Ovary (tissue), 10 donors: ENCODE measurements at places on chromosomes 16 and 17. TPM values are rescaled to one million over a fixed set of nuclear protein-coding genes. Genes with fewer than 3 reads are reported as not detected.

The FDXR gene
- 13.6 TPM for polyA plus RNA-seq

The MSLN gene
- 1.5 TPM for polyA plus RNA-seq

The CACNG3 gene
- polyA plus RNA-seq: not detected

The CDK10 gene
- polyA plus RNA-seq: 54.5 TPM

The KRT14 gene
- polyA plus RNA-seq: not detected

The ZSCAN10 gene
- not detected for polyA plus RNA-seq

The GPR179 gene
- polyA plus RNA-seq: 0.08 TPM

The KIF2B gene
- polyA plus RNA-seq: not detected

The TMEM92 gene
- polyA plus RNA-seq: 0.32 TPM

The ROGDI gene
- polyA plus RNA-seq: 17.3 TPM

The CAVIN1 gene
- polyA plus RNA-seq: 226 TPM

The KRTAP4-5 gene
- not detected for polyA plus RNA-seq

The ANKRD11 gene
- 68.5 TPM for polyA plus RNA-seq

The CDH1 gene
- polyA plus RNA-seq: 1.1 TPM

The STH gene
- polyA plus RNA-seq: not detected

The OR4D1 gene
- not detected for polyA plus RNA-seq

The KRT9 gene
- polyA plus RNA-seq: not detected

The TBC1D3 gene
- not detected for polyA plus RNA-seq

The METTL22 gene
- polyA plus RNA-seq: 14.2 TPM

The GNG13 gene
- not detected for polyA plus RNA-seq

The CNTNAP4 gene
- polyA plus RNA-seq: 0.52 TPM

The STX8 gene
- polyA plus RNA-seq: 37.6 TPM

The MEOX1 gene
- polyA plus RNA-seq: 7.7 TPM

The LIMD2 gene
- polyA plus RNA-seq: 1.5 TPM

The KRTAP16-1 gene
- polyA plus RNA-seq: not detected

The SRP68 gene
- 47.3 TPM for polyA plus RNA-seq

The EFCAB5 gene
- polyA plus RNA-seq: 0.05 TPM

The TEKT3 gene
- 4.0 TPM for polyA plus RNA-seq

The AANAT gene
- polyA plus RNA-seq: not detected

The PABPN1L gene
- polyA plus RNA-seq: 0.25 TPM

The RHBDL3 gene
- 1.8 TPM for polyA plus RNA-seq

The RPH3AL gene
- polyA plus RNA-seq: 5.8 TPM

The VMO1 gene
- not detected for polyA plus RNA-seq

The TNS4 gene
- 0.13 TPM for polyA plus RNA-seq

The KRTAP1-1 gene
- not detected for polyA plus RNA-seq

The RNF157 gene
- polyA plus RNA-seq: 1.4 TPM

The CHD9NB gene
- polyA plus RNA-seq: 1.0 TPM

The RDM1 gene
- polyA plus RNA-seq: 0.33 TPM

The ZNF287 gene
- 3.9 TPM for polyA plus RNA-seq

The P2RX1 gene
- 4.6 TPM for polyA plus RNA-seq

The PLXDC1 gene
- 35.4 TPM for polyA plus RNA-seq

The NPIPB13 gene
- 4.5 TPM for polyA plus RNA-seq

The CACNA1G gene
- 1.0 TPM for polyA plus RNA-seq

The NDRG4 gene
- polyA plus RNA-seq: 3.7 TPM

The ADAP2 gene
- 17.6 TPM for polyA plus RNA-seq

The PROCA1 gene
- polyA plus RNA-seq: 2.7 TPM

The C17orf67 gene
- polyA plus RNA-seq: 2.6 TPM

The KLHL10 gene
- 0.57 TPM for polyA plus RNA-seq

The GNGT2 gene
- 4.6 TPM for polyA plus RNA-seq
